Activated CD8-positive, alpha-beta memory T cell treated with anti-CD3 and anti-CD28 coated beads for 48 hours (primary cell): ENCODE measurements at places on chromosomes 5 and 9.

GRCh38 chr9:109791003-109791677, 11.1 kb downstream of the PALM2AKAP2 start:
- no peak for DNase-seq

DNA sequence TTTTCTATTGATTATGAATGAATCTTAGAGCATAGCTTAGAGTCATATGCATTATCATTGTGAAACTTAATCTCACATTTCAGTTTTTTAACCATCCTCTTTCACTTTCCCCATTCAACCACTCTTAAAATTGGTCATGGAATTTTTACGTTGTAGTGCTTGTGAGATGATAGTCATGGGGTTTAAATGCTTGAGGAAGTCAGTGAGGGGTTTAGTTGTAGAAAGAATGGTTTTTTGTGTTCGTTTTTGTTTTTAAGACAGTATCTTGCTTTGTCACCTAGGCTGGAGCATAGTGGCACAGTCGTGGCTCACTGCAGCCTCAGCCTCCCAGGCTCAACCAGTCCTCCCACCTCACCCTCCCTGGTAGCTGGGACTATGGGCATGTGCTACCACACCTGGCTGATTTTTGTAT, 19.6 kb downstream of the UGCG start:
- DNase-seq: no peak

DNA sequence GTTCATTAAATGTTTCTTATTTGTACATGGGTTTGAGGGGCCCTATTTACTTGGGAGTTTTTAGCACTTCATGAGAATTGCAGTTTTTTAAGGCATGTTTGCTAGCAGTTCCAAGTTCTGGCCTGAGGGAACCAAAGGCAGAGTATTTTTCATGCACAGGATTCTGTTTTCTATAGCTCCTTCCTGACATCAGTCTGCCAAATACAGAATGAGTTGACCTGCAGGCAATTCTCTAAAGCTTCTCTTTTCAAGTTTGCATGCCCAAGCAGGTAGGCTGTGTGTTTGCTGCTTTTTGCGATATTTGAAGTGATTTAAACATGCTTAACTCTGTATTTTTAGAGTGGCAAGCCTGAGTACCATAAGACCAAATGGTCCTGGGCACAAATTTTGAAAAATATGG, 75.8 kb downstream of the AOPEP start:
- DNase-seq: no peak

DNA sequence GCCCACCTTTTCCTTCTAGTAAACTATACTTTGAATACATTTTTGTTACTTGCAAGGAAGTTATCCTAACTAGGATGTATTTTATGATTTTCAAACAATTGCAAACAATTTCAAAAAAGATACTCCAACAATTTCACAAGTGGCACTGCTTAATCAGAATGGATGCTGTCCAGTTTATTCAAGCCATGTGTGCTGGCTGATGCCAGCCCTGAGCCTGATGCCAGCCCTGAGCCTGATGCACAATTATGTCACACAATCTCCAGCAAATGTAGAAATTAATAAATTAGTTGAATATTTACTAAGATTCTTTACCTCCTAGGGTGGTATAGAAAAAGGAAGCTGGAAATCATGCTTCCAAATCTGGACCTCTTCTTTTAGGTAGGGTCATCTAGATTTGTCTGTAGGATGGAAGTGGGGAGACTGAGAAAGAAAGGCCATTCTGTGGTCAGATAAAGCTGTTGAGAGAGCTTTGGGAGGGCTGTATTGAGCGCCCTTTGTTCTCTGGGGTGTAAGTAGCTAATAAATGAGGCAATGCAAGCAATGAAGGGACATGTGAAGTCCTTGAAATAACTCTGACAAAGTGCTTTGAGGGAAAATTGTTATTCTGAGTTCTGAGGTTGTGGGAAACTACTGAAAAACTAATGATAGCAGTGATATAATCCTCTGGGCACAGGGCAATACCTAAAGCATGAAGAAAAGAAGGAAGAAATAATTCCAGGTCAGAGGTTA, 5.8 kb upstream of the C6 start:
- no peak for DNase-seq

DNA sequence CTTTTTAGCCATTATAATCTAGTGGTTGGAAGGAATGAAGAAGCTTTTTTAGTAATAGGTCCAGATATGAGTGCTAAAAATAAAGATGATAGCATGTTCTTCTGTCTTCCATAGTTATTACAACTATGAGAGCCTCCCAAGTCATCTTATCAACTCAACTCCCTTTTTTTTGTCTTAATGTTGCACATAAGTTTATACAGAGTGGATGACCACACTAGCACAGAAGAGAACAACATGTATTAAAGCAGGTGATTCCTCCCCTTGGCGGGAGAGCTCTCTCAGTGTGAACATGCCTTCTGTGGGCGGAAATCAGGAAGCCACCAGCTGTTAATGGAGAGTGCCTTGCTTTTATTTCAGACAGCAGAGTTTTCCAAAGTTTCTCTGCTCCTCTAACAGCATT, 40.1 kb upstream of the STX17 start:
- no peak for DNase-seq

DNA sequence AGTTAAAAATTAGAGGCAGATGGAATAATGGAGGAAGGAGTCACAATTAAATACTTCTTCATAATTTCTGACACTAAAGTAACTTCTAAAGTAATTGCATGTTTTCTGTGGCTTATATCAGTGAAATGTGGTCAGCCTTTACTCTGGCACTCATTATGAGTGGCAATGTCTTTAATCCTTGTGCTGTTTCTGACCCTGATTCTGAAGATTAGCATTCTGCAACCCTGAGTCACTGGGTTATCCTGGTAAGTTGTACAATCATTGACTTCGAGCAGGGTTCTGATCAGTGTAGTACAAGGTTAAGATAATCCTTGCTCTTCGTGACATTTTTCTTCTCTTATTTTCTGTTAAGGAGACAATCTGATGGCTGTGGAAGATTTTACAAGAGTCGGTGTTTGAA, 379.4 kb upstream of the RORB start:
- no peak for DNase-seq

GRCh38 chr5:69517763-69518212, 25.2 kb downstream of the OCLN start:
- no peak for DNase-seq

GRCh38 chr5:172321593-172321992, 38.0 kb upstream of the UBTD2 start:
- no peak for DNase-seq

- DNase-seq: no peak
These were observed 146.1 kb upstream of the RAI14 start for GRCh38 chr5:34510002-34510401.

DNA sequence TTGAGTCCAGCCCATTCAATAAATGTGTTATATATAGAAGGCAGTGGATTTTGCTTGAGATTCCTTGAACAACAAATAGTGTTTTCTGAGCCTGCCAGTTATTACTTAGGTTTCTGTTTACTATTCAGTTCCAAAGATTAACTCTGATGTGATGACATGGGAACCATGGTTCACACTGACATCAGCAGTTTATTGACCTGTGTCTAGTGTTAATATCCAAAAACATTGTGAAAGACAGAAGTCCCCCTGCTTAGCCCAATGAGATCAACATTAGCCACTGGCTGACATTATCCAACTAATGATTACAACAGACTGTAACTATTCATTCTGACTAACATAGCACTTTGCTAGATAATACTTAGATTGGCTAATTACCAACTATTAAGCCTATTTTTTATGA, 14.9 kb downstream of the APBA1 start:
- no peak for DNase-seq

DNA sequence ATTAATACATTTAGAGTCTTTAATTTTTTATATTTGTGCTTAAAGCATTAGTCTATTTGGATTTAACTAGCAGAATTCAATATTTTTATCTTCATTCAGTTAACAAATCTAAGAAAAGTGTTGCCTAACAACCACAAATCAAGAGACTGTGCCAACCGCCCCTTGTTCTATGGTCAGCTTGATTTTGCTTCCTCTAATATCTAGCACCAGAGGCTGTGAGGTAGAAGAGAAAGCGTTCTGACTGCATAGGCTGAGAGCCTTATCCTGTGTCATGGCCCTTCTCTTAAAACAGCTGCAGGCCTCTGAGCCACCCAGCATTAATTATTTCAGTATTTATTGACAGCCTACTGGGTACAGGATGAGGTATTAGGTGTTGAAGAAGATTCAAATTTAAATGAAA, 693.0 kb upstream of the CDH6 start:
- DNase-seq: no peak

DNA sequence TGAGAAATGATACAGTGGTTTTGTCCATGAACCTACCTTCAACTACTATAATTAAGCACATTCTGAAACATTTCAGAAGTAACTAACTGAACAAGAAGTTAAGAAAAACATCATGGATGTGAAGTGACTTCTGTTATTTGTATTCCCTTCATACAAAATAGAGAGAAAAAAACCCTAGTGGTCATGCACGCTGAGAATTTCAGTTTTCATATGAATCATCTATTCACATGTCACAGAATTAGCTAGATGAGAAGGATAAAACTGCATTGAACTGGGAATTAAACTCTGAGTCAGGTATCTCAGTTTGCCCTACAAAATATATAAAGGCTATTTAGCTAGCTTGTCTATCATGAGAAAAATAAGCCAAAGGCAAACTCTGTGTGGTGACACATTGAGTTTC, 451.8 kb upstream of the FTMT start:
- no peak for DNase-seq

GRCh38 chr5:64331597-64332277, 166.1 kb downstream of the RNF180 start:
- no peak for DNase-seq

DNA sequence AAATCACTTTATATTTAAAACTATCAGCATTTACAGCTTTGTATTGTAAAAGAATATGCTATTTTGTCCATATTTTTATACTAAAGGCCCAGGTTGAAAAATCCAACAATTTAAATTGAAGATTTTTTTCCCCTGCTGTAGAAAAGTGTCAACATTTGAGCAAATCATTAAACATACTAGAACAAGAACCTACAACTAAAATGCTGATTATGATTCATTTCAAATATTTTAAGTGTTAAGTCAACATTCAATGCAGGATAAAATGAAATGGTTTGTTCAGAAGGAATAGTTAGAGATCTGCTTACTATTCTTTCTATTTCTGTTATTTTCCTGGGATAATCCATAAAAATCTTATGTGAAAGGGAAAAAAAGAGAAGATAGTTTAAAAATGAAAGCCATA, 866.5 kb upstream of the DMAC1 start:
- no peak for DNase-seq

DNA sequence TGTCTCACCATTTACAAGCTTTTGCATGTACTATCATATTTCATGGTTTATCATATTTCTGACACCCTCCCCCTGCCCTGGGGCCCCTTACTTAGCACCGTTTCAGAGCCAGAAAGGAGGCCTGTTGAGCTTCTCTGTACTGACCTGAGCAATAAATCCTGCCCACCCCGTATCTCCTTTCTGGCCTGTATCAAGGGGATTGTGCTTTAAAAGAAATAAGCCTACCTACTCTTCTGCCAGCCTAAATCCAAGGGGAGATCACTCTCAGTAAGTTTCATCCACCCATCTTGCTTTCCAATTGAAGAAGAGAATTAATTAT, 54.0 kb upstream of the FST start:
- DNase-seq: no peak

GRCh38 chr5:80937584-80938356, 22.4 kb upstream of the RASGRF2 start:
- no peak for DNase-seq

DNA sequence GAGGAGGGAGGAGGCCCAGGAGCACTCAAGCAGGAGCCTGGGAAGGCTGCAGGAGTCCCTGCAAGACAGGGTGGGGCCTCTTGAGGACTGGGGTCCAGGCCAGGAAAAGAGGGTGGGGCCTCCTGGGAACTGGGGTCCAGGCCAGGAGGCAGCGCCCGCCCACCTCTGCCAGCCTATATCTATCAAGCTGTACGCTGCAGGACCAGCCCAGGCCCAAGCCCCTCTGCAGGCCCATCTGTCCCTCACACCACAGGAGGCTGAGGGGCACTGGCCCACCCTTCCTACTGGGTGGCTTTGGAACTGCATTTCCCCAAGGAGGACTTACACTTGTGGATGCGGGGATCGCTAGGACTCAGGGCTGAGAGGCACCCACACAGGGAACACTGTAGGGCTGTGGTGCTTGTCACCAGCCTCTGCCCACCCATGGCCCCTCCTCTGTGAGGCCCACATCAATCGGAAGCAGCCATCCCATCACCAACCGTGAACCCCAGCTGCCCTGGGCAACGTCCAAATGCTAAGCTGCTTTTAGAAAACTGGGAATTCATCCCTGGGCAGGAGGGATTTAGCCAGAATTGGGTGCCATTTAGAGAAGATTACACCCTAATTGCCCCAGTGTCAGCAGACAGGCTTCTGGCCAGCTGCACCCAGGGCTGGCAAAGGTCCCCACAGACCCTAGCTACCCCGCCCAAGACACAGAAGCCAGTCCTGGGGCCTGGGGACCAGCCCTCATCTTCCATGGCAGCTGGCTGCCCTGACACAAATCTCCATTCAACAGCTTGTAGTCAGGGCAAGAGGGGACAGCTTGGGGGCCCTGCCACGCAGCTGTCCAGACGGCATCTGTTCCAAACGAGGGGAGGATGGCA, 15.3 kb downstream of the BICD2 start:
- DNase-seq: no peak

DNA sequence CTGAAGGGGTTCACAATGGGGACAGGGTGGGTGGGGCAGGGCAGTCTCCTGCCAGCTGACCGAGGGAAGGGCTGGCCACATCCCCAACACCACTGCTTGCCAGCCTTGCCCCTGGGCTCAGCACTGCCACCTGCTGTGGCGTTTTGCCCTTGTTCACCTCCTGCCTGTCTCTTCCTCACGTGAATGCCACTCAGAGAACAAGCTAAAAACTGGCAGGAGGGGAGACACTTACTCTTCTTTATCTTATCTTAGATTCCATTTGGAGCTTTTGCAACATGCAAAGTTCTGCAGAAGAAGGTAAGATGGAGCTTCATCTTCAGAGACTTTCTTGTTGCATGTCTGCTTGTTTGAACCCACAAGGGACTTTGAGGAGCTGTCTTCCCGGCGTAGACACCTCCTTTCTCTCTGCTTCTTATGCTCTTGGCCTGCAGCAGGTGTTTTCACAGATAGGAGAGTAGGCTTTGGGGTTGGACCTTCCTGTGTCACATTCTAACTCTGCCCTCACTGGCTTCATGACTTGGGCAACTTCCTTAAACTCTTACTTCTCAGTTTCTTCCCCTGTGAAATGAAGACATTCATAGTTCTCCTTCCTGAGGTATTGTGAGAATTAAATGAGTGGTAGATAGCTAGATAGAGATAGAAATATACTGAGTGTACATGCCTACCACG, 4.1 kb downstream of the LRSAM1 start:
- DNase-seq: no peak

- no peak for DNase-seq
These were observed 28.8 kb downstream of the AHRR start for GRCh38 chr5:350355-350754.

GRCh38 chr9:97510797-97511654, 9.6 kb downstream of the TMOD1 start:
- no peak for DNase-seq

DNA sequence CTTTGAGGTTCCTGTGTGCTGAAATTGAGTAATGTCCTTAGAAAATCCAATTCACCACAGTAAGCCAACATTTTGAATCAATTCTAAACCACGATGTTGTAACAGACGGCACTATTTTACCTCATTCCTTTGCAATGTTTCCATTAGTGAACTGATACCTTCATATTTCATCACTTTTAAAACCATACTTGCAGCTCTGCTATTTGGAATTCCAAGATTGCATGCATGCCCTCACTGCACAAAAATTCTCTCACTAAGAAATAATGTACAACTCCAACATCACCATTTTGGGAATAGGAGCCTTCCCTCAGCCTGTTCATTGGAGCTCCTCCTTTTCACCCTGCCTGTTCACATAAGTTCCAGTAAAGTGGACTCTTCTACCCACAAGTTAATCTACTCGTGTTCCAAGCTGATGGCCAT, 74.8 kb upstream of the TGFBR1 start:
- no peak for DNase-seq
